HL-60 (cell line): ENCODE measurements at places on chromosomes 6 and 20.

- DNase-seq = no peak
Measured at GRCh38 chr6:70315079-70315751, 12.3 kb upstream of the COL9A1 start.

- DNase-seq = no peak
Measured at GRCh38 chr6:111625461-111626391, 20.0 kb upstream of the TRAF3IP2 start.

- DNase-seq = no peak
Measured at GRCh38 chr20:52643034-52643433, 329.1 kb upstream of the TSHZ2 start.

GRCh38 chr6:151286214-151286613, 46.4 kb downstream of the AKAP12 start:
- DNase-seq = no peak

GRCh38 chr20:57395111-57395966, 4.1 kb downstream of the RBM38 start:
- DNase-seq = no peak

DNA sequence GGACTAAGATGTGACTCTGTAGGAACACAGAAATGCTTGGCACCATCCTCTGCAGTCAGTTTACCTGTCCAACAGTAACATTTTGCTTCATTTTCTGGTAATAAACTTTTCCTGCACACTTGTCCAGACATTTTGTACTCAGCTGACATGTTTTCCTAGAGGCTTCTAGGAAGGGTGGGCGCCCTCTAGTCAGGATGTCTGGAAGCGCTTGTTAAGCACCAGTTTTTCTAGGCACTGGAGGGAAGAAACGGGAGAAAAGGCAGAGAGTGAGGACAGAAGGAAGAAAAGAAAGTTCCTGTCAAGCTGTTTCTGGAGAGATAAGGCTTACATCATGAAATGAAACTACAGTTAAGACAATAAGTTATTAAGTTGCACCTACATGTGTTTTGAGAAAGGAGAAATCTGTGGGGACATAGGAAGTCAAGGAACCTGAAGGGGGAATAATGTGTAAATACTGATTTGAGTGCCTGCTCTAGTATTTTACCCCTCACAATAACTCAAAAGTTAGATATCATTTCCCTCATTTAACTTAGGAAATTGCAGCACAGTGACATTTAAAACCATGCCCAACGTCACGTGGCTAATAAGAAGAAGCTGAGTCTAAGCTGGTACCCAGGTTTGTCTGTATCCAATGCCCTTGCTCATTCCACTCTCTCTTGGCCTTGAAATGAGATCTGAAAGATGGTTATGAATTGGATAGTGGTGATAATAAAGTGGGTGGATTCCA, 42.7 kb upstream of the TNFRSF21 start:
- DNase-seq = no peak
